ENCODE measurements at places on chromosomes 12 and 14. TPM values are rescaled to one million over a fixed set of nuclear protein-coding genes. Genes with fewer than 3 reads are reported as not detected.

GRCh38 chr12:98645572-98646067, 530 bp downstream of the APAF1 start:
- no peak for DNase-seq

DNA sequence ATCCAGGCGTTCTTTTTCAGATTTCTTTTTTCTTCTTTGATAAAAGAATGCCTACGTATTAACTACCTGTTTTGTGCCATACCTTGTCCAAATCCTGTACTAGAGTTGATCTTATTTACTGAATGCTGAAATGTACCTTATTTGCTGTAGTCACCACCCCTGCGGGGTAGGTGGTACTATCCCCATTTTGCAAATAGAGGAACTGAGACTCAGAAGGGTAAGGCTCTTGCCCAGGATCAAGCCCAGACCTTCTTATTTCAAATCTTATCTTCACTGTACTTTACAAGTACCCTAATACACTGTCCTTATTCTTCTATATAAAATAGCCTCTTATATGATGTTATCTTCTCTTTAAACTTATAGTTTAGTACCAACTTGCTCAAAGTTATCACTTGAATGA, 206.5 kb downstream of the SLC41A2 start:
- no peak for DNase-seq

DLGAP5 gene
- total RNA-seq, result not detected

DNA sequence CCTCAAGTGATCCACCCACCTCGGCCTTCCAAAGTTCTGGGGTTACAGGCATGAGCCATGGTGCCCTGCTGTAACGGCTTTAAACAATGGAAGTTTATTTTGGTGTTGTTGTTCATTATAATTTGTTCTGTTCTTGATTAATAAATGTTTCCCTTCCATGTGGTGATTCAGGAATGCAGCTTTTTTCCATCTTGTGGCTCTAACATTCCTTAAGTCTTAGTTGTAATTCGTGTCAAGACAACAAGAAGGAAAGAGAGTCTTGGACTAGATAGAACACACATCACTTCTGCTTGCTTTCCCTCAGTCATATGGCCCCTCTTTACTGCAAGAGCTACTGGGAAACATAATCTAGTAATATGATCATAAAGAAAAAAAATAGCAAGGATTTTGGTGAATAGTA, 211.6 kb downstream of the SLC6A15 start:
- no peak for DNase-seq

- DNase-seq, result no peak
Observed at GRCh38 chr12:72368719-72369422, 96.7 kb downstream of the TRHDE start.

DNA sequence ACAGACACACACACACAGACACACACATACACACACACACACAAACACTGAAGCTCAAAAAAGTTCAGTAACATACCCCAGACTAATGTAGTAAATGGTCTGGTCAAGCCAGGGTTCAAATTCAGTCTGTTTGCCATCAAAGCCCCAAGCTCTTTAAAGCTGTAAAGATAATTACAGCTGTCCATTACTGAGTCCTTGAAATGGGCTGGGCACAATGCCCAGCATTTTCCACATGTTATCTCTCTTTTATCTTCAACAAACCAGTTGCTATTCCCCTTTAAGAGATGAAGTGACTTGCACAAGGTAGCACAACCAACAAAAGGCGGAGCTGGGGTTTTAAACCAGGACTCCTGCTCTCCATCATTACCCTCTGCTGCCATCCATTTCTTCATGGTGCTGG, 7.6 kb upstream of the UNC119B start:
- DNase-seq, result no peak

AMN gene
- total RNA-seq, result 4.3 TPM

GRCh38 chr12:59887178-59887577, 291.3 kb downstream of the SLC16A7 start:
- DNase-seq, result no peak

GRCh38 chr12:131421509-131422186, 289.2 kb upstream of the SFSWAP start:
- no peak for DNase-seq

DNA sequence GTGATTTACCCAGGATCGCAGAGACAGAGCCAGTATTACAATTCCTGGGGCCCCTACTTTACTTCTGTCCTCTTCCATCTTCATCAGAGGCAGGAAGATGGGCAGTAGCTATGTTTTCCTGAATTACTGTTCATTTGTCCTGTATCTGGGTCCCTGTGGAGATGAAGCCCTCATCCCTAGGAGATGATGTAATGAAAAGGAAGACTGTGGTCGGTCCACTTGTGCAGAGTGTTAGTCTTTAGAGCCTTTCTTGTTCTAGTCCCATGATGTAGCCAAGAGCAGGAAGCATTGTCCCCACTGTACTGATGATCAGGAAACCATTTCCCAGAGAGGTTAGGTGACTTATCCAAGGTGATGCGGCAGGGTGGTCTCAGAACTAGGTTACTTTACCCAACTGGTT, 2.6 kb downstream of the CD9 start:
- DNase-seq, result no peak

ABHD12B gene
- not detected for total RNA-seq

ANKRD9 gene
- 5.0 TPM for total RNA-seq

- DNase-seq, result no peak
Observed at GRCh38 chr12:30934811-30935210, 8.3 kb downstream of the TSPAN11 start.

- DNase-seq, result no peak
Observed at GRCh38 chr14:93648440-93649168, 139.7 kb downstream of the PRIMA1 start.

DNA sequence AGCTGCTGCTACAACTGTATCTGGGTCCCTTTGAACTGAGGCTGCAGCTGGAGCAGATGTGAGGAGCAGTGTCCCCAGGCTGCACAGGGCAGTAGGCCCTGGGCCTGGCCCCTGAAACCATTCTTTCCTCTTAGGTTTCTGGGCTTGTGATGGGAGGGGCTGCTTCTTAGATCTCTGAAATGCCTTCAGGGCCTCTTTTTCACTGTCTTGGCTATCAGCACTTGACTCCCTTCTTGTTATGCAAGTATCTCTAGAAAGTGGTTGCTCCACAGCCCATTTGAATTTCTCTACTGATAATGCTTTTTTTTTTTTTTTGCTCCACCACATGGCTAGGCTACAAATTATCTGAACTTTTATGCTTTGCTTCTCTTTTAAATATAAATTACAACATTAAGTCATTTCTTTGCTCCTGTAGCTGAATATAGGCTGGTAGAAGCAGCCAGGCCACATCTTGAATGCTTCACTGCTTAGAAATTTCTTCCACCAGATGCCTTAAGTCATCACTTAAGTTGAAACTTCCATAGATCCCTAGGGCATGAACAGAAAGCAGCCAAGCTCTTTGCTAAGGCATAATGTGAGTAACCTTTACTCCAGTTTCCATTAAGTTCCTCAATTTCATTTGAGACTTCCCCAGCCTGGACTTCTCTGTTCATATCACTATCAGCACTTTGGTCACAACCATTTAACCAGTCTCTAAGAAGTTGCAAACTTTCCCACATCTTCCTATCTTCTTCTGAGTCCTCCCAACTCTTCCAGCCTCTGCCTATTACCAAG, 41.1 kb downstream of the ACSM4 start:
- DNase-seq, result no peak

DNA sequence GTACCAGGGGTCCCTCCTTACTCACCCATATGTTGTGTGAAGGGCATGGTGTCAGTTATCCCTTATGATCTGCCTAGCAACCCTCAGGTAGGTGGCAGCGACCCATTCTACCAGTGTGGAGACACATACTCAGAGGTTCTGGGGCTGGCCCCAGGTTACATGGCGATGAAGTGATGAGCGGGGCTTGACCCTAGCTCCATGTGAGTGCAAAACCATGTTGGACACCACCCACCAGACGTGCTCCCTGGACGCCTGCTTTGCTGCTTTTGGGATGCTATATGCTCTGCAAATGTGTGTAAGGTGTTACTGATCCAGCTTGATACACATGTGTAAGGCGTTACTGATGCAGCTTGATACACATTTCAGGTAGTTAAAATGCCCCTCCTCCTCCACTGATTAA, 33.3 kb downstream of the EP400 start:
- DNase-seq, result no peak

- no peak for DNase-seq
Observed at GRCh38 chr14:103708750-103709187, 6.5 kb downstream of the XRCC3 start.

DNA sequence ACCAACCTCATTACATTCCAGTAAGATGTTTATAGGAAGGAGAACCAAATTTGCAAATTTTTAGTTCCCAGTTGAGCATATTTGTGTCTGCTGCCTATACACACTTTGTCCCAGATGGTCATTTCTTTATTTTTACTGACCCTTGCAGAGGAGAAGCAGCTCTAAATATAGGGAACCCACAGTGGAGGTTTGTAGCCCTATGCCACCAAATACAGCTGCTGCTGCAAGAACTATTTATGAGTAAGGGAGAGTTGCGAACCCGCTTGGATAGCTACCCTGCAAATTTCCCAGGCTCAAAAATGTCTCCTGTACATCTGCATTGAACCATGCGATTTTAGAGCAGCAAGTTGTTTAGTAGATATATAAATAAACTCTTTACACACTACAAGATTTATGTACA, 48.2 kb downstream of the NAV3 start:
- no peak for DNase-seq

DNA sequence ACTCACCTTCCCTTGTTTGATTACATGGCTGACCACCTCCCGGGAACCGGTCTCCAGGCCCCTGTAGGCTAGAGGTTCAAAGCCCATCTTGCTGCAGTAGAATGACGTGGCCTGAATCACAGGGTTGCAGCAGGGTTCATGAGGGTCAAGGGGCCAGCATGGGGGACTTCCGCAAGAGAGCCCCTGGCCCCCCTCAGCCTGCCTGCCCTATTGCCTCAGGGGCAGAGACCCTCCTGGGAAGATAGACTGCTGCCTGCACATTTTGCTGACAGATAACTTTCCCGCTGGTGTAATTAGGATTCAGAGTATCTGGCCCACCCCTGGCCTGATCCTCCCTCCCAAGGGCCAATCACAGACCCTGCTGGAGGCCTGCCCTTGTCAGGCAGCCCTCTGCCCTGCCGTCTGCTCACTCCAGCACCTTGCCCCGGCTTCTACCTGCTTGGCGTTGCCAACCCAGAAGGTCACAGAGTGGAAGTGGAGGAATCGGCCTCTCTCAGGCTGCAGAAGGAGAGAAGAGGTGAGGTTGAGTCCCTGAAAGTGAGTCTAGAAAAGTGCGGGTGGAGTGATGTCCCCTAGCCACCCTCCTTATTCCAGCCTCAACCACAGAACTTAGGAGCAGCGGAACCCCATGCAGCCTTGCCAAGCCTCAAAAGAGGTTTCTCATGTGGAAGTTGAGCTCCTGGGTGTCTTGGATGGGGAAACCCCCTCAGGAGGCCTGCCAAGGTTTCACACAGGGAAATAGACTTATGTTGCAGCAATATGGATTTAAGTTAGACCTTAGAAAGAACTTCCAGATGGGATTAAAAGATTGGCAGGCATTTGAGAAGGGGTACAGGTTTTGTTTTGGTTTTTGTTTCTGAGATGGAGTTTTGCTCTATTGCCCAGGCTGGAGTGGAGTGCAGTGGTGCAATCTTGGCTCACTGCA, 1.1 kb downstream of the HPD start:
- DNase-seq, result no peak

MYH6 gene
- not detected for total RNA-seq

PTPN6 gene
- total RNA-seq, result 63.9 TPM

DNA sequence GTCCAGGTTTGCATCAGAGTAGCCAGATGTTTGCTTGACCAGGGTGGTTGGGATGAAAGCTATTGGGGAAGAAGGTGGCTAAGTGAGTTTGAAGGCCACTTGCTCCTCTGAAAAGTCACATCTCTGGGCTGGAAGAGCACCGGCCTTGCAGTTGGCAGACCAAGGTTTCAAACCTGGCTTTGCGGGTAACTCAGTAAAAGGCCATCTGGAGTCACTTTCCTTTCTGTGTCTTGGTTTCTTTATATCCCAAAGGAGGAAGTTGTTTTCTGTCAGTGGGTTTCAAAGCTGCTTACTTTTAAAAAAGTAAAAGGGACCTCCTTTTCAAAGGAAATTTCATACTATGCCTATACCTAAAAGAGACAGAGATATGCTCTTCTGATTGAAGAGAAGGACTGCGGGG, 26.2 kb upstream of the CMA1 start:
- DNase-seq, result no peak

- no peak for DNase-seq
Observed at GRCh38 chr12:113005762-113006161, 27.4 kb downstream of the OAS2 start.
